Right kidney (tissue), 9 donors: ENCODE measurements at places on chromosomes 12 and 14.

- DNase-seq, result no peak
These were observed 69.2 kb downstream of the SLC6A12 start for GRCh38 chr12:144650-145284.

DNA sequence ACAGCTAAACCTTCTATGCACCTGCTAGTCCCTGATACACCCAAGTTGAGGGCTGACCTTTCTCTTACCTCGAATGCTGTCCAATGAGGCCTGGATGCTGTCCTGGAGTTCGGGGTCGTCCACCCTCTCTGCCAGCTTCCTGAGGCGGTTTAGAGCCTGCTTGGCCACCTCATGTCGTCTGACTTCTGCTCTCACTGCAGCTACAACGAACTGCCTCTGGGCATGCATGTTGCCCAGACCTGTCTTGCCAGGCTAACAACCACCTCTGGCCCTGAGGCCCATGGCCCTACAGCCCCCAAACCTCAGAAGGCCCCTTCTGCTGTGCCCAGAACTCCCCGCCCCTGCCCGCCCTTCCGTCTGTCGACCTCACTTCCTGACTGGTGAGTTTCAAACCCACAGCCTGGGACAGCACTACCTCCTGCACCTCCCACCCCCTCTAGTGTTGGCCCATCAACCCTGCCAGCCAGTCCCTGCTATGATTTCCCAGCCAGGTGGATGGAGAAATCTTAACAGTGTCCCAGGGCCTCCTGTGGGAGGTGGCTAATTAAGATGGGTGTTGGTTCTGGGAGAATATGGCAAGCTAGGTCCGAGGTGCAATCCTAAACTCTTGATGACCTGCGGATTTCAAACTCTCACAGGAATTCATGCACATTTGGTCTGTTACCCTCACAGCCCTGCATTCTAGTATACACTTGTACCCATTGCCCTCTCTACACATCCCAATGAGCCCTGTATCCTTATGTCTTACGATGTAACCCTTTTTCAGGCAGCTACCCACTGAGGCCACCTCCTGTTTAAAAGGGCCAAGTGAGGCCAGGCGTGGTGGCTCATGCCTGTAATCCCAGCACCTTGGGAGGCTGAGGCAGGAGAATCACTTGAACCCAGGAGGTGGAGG lies 2.7 kb upstream of the TSPAN31 start:
- no peak for DNase-seq

DNA sequence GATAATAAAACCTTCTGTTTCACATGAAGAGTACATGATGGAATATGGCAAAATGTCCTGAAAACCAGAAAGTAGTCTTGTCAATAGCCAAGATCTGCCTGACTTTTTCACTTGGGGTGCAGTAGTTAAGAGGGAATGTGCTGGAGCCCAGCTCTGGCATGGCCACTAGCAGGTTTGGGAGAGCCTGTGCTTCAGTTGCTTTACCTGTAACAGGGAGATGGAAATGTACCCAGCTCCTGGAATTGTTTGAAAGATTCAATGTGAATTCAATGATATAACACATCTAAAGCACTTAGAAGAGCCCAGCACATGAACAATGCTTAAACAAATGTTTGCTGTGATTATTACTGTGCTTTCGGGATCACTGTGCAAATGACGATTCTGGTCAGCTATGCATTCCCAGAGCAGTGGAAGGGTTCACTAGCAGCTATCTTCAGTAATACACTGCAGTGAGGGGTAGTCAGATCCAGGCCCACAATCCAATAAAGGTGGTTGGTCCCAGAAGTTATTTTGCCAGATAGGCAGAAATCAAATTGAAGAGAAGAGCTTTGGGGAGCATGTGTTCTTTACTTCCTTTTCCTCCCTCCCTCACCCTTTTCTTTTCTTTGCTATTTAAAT lies 224.9 kb downstream of the APAF1 start:
- no peak for DNase-seq

DNA sequence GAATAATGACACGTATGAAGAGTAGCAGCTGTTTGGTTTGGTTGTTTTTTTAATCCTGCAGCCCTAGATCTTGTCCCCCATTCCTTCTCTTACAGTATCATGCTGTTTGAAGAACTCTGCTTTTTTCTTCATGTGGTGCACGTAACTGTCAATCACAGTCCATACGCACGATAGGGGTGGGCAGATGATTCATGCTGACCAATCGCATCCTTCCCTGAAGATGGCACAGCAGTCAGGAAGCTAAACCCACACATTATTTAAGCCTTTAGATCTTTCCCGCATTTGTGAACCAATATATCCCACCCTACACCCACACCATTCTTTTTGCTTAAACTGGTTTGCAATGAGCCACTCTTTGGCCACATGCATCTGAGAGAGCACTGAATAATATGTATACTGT lies 158.9 kb upstream of the PLEKHA5 start:
- DNase-seq, result no peak

- DNase-seq, result no peak
These were observed 236.1 kb downstream of the C12orf50 start for GRCh38 chr12:87793131-87793530.

- no peak for DNase-seq
These were observed 46.9 kb downstream of the ZDHHC17 start for GRCh38 chr12:76810671-76811419.

GRCh38 chr12:107311682-107312081 lies 218.3 kb upstream of the CRY1 start:
- no peak for DNase-seq

DNA sequence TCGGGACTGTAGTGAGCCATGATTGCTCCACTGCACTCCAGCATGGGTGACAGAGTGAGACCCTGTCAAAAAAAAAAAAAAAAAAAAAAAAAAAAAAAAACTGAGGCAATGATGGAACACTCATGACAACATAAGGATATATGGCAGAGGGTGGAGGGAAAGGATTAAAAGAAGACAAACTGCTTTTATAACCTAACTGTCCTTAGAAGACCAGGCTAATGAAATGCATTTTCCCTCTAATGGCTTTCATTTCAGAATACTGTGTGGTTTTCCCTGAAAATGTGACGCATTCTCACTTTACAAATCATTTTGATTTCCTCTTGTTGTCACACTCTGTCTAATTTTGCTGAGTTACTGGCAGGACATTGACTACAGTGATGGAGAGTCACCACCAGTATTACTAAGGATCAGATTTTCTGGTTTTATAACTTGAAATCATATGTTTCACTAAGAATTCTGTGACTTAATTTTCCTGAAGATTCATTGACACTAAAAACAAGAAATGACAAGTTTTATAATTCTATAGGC lies 137.6 kb upstream of the SSTR1 start:
- DNase-seq, result no peak

- peak; percentile 89 for DNase-seq
These were observed 761 bp upstream of the NDRG2 start for GRCh38 chr14:21025371-21026273.

- no peak for DNase-seq
These were observed 39.9 kb upstream of the G2E3 start for GRCh38 chr14:30518867-30519560.

DNA sequence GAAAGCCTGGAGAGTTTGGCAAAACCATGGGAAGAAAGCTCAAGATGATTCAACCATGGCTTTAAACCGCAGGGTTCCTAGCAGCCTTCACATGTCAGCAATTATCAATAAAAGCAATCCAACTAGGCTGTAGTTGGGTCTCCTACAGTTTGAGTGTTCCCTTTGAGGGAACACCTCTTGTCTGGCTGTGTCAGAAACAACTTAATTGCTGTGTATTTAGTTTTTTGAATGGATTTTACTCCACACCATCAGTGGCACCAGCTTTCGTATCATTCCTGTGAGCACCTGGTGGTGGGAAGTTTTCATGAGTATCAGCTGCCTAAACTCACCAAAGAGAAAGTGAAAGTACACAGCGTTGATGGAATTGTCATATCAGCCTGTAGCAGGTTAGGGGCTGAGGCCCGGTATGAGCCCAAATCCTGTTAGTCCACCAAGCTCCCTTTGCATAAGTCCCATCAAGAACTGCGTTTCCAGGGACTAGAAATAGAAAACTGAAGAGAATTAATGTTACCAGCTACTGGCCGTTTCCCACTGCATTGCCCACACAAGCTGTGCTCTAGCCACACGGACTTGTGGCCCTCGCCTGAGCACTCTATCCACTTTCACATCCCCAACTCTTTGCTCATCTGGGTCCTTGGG lies 10.9 kb upstream of the IL26 start:
- DNase-seq, result no peak

GRCh38 chr14:75911883-75912282 lies 69.9 kb downstream of the TGFB3 start:
- DNase-seq, result no peak

GRCh38 chr14:24885410-24885913 lies 164.5 kb downstream of the STXBP6 start:
- DNase-seq, result no peak

- no peak for DNase-seq
These were observed 540.1 kb downstream of the VRK1 start for GRCh38 chr14:97337267-97337666.

GRCh38 chr14:68099495-68100045 lies 280.0 kb downstream of the RAD51B start:
- DNase-seq, result peak; percentile 51

GRCh38 chr14:104187121-104187889 lies 48.9 kb downstream of the KIF26A start:
- DNase-seq, result no peak

GRCh38 chr12:27685274-27685673 lies 11.0 kb upstream of the REP15 start:
- DNase-seq, result no peak

GRCh38 chr14:55867719-55868118 lies 250.5 kb upstream of the PELI2 start:
- no peak for DNase-seq

DNA sequence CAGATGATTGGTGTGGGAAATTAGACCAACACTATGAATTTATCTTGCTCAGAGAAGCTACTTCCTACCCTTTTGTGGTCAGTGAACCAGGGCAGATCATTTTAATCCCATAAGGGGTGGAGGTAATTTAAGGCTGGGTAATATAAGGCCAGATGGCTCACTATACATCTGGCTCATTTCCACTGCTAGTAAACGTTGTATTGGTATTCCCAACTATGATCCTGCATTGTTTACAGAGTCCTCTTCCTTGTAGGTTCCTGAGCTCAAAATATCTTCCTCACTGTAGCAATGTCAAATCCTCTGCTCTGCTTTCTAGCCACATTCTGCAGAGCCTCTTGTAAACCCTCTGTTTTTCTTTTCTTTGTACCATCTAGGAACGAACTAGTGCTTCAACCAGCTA lies 93.0 kb upstream of the MGAT4C start:
- DNase-seq, result no peak

- no peak for DNase-seq
These were observed 20.5 kb downstream of the OR8S1 start for GRCh38 chr12:48545833-48546469.

GRCh38 chr12:91852634-91853033 lies 293.0 kb downstream of the BTG1 start:
- DNase-seq, result no peak

- DNase-seq, result no peak
These were observed 31.1 kb downstream of the SH2B3 start for GRCh38 chr12:111436811-111437210.

GRCh38 chr14:96098309-96098998 lies 59.3 kb downstream of the C14orf132 start:
- no peak for DNase-seq

GRCh38 chr12:47534695-47535094 lies 171.1 kb downstream of the RPAP3 start:
- DNase-seq, result no peak

GRCh38 chr14:87217023-87217422 lies 776.0 kb downstream of the GALC start:
- no peak for DNase-seq

GRCh38 chr14:46279776-46280175 lies 371.8 kb downstream of the RPL10L start:
- DNase-seq, result no peak

DNA sequence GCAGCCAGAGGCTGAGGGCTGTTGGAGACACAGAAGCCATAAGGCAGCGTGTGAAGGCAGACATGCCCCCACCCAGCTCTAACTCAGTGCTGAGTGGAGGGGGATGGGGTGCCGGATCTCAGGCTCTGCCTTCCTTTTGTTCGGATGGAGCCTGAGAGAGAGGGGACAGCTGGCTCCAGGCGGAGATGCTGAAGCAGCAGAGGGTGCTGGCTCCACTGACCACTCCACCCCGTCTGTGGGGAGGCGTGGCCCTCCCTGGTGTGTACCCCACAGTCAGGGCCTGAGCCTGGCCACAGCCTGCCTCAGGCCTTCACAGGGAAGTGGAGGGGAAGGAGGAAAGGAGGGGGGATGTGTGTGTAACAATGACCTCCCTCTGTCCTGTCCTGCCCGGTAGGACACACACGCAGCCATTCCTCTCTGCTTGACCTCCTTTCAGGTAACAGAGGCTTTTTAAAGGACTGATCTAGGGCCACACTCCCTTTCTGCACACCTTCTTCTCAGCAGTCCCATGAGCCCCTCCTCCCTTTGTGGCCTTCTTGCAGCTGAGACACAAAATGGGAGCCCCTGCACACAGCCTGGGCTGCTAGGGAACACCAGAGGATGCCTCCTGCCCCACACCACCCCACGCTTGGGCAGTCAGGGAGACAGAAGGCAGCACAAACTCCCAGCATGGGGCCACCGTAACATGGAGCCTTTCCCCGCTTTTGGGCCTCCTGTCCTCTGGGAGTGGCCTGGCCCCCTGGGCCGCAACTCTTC lies 9.6 kb upstream of the ENDOU start:
- peak; percentile 56 for DNase-seq

DNA sequence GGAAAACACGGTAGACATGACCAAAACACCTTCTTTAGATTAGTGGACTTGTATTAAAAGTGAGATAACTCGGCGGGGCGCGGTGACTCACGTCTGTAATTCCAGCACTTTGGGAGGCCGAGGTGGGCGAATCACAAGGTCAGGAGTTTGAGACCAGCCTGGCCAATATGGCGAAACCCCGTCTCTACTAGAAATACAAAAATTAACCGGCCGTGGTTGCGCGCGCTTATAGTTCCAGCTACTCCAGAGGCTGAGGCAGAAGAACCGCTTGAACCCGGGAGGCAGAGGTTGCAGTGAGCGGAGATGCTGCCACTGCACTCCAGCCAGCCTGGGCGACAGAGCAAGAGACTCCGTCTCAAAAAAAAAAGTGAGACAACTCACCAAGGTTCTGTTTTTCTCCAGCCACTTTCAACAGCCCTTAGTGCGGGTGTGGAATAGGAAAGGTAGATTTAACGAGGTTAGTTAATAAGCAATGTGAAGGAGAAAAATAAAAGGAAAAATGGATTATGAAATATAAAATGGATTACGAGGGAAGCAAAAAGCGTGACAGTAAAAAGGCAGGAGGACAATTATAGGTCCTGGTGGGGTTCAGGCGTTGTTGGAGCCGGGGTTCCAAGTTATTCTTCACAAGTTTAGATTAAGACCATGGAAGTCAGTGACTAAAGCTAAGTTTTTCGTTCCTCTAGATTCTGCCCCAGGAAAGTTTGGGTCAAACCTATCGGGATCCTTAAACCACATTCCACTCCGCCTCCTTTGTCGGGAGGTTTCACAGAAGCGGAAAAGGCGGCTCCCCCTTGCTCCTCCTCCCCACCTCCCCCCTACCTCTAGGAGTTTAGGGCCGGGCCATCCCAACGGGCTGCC lies 534 bp downstream of the PPP2R3C start:
- peak; percentile 10 for DNase-seq

GRCh38 chr14:69999261-69999674 lies 120.1 kb downstream of the SMOC1 start:
- DNase-seq, result no peak

- no peak for DNase-seq
These were observed 9.6 kb downstream of the ARF3 start for GRCh38 chr12:48947727-48948126.

- no peak for DNase-seq
These were observed 837.3 kb upstream of the TMEM132C start for GRCh38 chr12:127429551-127430285.
